ENCODE measurements at places on chromosomes 6 and 20.

GRCh38 chr20:63658749-63659187 is 656 bp downstream of the RTEL1 start:
- no peak for DNase-seq

GRCh38 chr20:56121850-56122249 is 116.5 kb upstream of the CBLN4 start:
- no peak for DNase-seq

- peak; percentile 30 for DNase-seq
Observed at GRCh38 chr20:58160451-58161061, 67.9 kb downstream of the ANKRD60 start.

DNA sequence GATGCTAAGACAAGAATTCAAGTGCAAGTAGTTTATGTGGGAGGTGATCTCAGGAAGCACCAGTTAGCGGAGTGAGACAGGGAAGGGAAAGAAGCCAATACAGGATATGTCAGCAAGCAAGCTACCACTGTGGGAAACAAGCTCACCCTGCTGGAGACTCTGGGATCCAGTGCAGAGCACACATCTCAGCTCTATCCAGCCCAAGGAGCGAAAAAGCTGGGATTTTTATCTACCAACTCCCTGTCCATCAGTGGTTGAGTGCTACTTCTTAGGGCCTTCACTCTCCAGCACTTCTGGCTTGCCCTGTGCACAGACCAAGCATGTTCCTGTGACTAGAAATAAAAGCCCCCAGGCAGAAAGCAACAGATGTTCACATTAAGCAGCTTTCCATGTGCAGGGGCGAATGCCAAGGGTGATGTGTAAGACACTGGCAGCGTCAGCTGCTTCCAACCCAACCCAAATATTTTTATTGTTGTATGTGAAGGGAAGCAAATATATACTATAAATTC is 10.8 kb upstream of the RNF24 start:
- no peak for DNase-seq

DNA sequence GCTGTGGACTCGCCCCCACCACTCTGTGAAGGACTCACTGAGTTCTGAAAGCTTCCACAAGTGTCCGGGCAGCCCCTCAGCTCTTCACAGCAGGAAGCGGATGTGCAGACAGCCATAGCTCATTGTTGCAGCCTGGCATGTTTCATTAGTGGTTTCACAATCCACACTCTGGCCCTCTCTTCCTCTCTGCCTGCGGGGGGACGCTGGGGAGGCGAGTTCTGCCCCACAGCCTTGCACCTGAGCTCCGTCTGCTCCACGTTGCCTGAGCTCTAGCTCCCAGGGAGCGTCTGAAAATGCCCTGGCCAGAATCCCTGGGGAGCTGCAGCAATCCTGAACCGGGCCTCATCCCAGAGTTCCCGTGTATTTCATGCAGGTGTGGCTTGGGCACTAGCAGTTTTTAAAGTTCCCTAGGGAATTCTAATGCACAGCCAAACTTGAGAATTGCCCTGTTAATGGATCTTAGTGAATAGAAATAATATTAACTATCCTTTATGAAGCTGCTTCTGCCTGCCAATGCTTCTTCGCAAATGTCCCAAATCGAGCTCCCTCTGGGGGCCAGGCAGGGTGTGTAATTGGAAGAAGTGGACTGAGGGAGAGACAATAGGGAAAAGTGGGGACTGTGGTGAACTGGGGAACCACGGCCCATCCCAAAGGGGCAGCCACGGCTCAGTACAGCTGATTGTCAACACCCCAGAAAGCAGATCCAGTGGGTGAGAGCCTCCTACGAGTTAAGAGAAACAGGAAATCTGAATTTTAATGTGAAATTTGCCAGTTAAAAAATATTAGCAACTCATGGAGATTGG is 51.5 kb downstream of the CTCFL start:
- DNase-seq: no peak

GRCh38 chr6:158040051-158040803 is 58.6 kb downstream of the SYNJ2 start:
- DNase-seq: peak; percentile 99

- DNase-seq: no peak
Observed at GRCh38 chr6:29995340-29995777, 53.0 kb downstream of the HLA-A start.

GRCh38 chr6:7290079-7290478 is 22.9 kb downstream of the SSR1 start:
- DNase-seq: no peak

DNA sequence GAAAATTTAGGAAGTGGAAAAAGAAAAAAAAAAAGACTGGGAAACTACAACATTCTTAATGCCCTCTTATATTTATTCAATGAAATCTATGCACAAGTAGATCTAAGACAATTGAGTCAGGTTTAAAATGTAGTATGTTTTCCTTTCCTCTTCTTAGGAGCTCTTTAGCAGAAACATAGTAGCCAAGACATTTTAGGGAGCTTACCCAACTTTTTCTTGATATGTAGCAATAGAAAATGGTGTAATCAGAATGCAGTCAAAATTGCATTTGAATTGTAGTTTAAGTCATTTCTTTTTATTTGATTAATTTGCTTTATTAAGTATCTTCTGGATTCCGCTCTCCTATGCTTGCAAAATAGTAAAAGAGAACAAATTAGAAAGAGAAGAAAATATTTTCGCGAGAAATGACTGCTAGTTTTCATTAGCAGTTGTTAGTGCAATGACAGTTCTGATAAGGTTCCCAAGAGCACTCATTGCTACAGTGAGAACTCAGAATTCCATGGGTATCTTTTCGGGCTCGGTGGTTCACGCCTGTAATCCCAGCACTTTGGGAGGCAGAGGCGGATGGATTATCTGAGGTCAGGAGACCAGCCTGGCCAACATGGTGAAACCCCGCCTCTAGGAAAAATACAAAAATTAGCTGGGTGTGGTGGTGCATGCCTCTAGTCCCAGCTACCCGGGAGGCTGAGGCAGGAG is 52.2 kb downstream of the JARID2 start:
- DNase-seq: no peak

DNA sequence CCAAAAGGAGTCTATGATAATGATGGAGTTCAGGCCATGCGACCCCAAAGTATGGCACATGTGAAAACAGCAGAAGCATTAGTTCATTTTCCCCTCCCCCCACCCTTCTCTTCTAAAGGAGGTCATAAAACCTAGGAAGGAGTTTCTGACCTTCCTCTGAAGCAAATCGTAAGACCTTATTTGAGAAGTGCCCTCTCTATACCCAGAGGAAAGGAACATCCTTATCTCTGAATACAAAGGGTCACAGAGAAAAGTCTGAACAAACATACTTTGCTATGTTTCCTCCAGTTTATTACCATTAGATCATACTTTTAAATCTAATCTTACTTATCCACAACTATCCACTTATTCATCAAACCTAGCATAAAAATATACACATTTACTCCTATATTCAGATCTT is 48.6 kb downstream of the SLX4IP start:
- no peak for DNase-seq

DNA sequence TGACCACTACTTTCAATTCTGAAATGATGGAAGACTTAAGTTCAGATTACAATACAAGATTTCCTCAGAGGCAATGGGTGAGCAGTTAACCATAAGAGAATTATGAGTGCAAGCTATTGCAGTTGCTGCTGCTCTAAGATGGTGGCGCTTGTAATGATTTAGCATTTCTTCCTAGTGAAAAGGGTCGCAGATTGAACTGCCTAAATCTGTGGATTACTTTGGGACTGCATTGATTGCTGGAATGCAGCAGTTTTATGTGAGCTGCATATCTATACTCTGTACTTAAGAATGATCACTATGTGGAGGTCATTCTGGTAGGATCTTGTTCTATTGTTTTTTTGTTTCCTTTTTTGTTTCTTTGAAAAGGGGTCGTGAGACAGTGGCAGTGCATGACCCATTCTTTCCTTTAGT is 5.3 kb downstream of the SCAF8 start:
- no peak for DNase-seq

DNA sequence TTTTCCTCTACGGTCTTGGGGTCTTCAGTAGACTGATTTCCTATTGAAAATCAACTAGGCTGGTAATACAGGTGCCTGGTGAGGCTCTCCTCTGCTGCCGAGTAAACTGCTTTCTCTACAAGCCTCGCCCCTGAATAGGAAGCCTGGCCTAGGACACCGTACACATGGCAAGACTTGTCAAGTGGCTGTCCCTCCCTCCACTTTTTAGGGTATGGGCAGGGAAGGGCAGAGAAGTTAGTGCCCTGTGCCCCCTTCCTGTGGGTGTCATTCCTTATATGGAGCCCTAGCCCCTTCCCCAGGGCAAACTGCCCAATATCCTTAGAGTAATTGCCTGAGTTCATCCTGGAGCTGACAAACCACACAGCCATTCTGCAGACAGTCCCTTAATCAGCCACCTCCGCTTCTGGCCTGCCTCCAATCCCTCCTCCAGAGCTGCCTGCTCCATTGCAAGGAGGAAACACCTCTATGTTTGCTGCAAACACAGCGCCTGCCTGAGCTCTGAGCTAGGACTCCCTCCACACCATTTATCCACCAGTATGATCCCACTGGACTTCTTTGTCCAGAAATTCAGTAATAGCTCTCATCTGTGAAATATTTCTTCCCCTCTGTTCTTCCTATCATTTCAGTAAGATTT is 93.1 kb downstream of the CHD6 start:
- peak; percentile 41 for DNase-seq

DNA sequence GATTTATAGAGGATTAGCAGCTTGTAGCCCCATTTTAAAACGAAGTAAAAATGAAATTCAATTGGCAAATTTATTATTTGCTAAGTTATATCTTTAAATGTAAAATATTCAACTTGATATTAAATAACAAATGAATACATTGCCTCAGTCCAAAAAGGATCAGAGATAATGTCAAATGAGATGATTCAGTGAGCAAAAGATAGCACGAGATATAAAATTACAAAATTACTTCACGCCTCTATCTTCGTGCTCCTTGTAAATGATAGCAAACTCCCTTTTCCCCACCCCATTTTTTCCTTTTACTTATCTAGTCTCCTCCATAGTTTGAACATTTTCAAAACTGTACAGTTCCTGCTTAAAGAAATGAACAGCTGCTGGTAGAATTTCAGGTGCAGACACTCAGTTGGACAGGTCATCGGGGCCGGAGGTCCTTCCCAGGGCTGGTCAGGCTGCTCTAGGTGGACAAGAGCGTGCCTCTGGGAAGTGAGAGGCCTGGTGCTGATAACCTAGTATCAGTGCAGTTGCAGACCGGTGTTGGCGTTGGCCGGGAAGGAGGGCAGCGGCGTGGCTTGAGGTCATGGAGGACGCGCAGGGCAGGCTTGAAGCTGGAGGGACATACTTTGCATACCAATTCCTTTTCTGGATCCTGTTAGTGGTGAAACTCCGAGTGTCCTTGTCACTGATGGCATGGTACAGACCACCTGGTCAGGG is 83.9 kb downstream of the CDC5L start:
- no peak for DNase-seq

DNA sequence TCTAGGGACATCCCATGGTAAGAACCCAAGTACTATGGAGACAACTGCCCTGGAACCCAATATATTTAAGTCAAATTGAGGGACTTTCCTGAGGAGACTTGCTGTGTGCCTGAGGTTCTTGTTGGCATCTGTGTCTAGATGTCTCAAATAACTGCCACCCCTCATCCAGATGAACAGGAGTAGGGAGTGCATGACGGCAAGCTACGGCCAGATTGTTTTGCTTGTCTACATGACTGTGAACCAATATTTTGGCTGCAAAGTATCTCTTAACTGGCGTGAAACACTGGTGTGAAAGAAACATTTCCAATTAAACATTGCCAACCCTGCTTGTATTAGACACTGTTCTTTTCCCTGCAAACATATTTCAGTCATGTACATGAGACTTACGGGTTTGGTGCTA is 52.4 kb upstream of the SIM1 start:
- DNase-seq: no peak

DNA sequence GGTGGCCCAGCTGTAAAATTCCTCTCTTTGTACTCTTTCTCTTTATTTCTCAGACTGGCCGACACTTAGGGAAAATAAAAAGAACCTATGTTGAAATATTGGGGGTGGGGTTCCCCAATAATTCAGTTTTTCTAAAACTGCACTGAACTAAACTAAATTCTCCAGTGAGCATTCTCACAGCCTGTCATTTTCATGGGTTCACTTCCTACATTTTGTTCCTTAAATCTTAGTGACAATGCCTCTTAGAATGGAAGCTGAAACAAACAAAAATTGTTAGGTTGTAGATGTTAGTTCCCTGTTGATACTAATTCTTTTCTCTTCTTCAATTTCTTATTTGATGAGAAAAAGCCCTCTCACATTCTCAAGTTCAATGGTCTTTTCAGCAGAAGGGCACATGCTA is 35.8 kb upstream of the IFNGR1 start:
- no peak for DNase-seq

DNA sequence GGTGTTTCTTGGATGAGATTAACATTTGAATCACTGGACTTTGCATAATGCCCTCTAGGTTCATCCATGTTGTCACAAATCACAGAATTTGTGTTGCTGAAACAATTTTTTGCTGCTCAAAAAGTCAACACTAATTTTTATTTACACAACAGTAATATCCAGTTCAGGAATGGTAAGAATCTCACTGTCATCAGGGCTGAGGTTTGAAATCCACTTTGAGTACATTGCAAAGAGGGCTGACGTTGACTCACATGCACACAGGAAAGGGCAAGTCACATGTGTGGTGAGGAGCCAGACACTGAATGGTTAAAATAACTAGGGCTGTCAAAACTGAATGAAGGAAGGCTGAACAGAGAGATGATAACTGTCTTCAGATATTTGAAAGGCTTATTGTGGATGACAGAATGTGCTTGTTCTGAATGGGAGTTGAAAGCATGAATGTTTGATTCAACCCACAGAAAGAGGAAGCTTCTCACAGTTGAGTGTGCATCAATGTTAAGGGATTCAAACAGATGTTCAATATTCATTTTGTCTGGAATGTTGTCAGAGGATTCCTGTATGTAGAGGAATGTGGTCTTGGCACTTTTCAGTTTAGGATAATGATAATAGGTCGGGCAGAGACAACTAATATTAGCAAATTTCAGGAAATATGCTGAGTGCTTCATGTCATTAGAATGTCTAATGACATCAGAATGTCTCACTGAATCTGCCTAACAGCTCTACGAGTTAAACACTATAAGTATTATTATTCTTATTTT is 3.6 kb upstream of the ADGRG6 start:
- peak; percentile 87 for DNase-seq

- DNase-seq: no peak
Observed at GRCh38 chr6:13943943-13944342, 19.2 kb downstream of the RNF182 start.

DNA sequence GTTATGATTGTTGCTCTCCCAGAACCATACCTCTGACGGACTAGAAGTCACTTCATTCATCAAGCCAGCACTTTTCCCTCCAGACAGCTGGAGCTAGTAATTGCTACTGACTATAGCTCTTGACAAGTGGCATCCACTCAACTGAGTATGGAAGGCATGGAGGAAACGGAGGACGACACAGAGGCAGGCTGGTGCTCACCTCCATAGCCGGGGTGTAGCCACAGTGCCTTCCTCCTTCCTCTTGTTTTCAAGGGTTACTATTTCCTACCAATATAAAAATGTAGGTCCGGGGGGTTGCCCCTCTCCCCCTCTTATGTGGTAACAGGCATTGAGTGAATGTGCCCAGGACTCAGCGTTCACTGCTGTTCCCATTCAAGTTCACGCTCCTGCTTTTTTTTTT is 23.5 kb upstream of the FOXC1 start:
- no peak for DNase-seq

Data from non-pigmented ciliary epithelial cell (primary cell).